ENCODE measurements at places on chromosomes 12 and 14. TPM values are rescaled to one million over a fixed set of nuclear protein-coding genes. Genes with fewer than 3 reads are reported as not detected.

The AICDA gene
- total RNA-seq, result not detected

The WSCD2 gene
- not detected for total RNA-seq

The FAIM2 gene
- 0.54 TPM for total RNA-seq

The OR10AD1 gene
- total RNA-seq, result not detected

The BDKRB1 gene
- not detected for total RNA-seq

The PTPRR gene
- total RNA-seq, result not detected

The ESR2 gene
- not detected for total RNA-seq

The CDCA3 gene
- 33.7 TPM for total RNA-seq

The SIX1 gene
- total RNA-seq, result 0.31 TPM

The TNFAIP2 gene
- 0.37 TPM for total RNA-seq

Data from activated CD4-positive, alpha-beta T cell treated with anti-CD3 and anti-CD28 coated beads, Interleukin-2, amount 10 ng/mL, durations not matched to agents 24 days and 14 days (primary cell).